ENCODE measurements at places on chromosomes 3 and 15.

DNA sequence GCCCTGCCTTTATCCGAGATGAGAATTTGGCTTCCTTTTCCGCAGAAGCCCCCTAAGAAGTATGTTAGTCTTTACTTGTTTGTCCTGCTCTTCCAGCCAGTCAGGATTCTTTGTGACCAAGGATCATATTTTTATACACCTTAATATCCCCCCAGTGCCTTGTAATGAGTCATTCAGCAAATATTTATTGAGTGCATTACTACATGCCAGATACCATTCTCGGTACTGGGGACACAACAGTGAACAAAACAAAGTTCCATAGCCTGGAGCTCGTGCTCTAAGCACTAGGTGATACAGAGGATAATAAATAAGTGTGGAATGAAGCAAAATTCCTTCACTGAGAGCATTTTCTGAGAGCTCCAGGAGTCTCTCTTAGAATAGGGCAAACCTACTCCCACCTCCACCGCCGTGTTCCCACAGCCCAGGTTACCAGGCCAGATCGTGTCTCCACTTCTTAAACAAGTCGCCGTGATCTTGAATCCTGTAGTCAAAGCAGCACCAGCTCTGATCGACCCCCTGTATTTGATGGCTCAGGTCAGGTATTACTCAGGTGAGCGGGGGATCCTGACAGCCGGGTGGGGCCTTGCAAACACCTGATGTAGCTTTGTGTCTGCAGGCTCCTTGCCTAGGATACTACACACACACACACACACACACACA lies 18.5 kb downstream of the TTC21A start:
- no peak for DNase-seq

DNA sequence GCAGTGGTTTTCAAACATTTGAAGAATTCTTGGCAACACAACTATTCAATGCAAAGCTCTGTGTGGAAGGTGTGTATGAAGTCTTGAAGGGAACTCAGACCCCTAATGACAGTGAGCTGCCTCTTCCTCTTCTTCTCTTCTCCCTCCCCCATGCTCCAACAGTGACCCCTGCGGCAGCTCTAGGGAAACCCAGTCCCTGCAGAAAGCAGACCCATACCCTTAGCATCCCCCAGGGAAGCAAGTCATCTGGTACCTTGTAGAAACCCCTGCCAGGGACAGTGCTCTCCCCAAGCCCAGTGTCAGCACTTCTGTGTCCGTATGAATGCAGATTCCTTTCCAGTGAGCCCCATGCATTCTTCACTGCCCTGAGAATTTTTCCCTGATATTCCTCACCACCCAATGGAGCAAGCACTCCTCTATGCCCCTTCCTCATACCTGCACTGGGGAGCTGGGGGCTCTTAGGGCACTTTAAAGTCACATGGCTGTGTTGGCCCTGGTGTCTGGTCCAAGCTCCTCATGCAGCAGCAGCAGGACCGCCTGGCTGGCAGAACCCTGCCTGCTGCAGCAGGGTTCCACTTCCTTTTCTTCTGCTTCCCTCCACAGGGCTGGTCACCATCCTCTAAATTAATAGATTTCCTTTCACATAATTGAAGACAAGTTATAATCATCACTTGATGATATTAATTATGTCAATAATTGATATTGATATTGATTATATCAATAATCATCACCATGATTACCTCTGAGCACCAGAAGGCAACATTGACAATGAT lies 442.5 kb downstream of the EPHB1 start:
- no peak for DNase-seq

DNA sequence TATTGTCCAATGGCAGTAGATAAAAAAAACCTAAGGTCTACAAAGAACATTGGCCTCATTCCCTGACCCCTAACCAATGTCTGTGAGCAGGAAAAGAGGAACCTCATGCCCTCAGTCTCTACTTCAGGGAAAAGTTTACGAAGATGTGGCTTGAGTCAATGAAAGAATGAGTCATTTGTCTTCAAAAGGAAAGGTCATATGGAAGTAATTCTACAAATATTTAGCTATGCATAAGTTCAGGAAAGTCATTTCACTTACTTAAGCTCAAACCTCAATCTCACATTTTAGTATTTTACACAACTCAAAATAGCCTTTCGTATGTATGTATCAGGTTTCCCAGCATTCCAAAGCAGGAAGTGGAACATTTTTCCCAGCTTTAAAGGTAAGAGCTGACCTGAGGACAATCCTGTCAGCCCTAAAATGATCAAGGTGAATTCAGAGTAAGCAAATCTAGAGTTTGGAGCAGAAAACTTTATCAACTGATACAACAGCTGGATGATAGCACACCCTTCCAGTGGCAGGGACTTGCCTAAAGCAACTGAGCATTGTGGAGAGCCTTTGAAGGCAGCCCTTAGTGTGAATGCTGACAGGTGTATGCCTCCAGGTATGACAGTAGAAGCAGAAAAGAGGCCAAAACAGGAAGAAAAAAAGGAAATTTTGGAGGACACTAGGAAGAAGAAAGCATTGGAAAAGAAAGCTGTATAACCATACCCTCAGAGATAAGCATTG lies 53.9 kb upstream of the ACKR4 start:
- no peak for DNase-seq

GRCh38 chr3:61824553-61825135 lies 263.3 kb downstream of the PTPRG start:
- no peak for DNase-seq

DNA sequence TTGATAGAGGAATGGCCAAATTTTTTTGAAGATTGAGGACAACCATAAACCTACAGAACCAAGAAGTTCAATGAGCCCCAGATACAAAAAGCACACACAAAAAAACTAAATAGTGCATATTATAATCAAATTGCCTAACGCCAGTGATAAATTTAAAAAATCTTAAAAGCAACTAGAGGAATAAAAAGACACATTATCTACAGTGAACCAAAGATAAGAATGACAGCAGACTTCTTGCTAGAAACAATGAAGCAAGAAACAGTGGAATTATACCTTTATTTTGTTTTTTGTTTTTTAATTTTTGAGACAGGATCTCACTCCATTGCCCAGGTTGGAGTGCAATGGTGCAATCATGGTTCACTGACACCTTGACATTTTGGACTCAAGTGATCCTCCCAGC lies 9.9 kb upstream of the SAMD7 start:
- no peak for DNase-seq

GRCh38 chr15:54566654-54567053 lies 588.4 kb downstream of the UNC13C start:
- no peak for DNase-seq

- no peak for DNase-seq
Observed at GRCh38 chr15:99467853-99468464, 97.8 kb upstream of the MEF2A start.

GRCh38 chr3:191328962-191329653 lies at the start of gene CCDC50:
Gene CCDC50, plus strand, starts transcription at chr3:191329394. Its CDS starts 281 bp downstream, at chr3:191329675.
- peak; percentile 15 for DNase-seq

- no peak for DNase-seq
Observed at GRCh38 chr15:97866959-97867358, 93.5 kb upstream of the ARRDC4 start.

DNA sequence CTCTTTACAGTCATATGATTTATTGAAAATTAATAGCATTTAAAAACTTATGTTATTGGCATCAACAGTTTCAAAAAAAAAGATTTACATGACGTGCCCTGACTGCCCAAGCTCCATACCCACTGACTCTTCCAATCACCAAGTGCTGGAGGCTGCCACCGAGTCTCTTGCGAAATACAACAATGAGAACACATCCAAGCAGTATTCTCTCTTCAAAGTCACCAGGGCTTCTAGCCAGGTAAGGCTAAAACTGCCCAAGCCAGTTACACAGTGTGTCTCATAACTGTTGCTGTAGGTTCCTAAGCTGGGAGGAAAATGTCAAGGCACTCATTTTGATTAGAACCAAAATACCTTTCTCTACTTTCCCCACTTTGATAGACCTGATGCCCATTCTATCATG lies 4.5 kb downstream of the FETUB start:
- DNase-seq: no peak

DNA sequence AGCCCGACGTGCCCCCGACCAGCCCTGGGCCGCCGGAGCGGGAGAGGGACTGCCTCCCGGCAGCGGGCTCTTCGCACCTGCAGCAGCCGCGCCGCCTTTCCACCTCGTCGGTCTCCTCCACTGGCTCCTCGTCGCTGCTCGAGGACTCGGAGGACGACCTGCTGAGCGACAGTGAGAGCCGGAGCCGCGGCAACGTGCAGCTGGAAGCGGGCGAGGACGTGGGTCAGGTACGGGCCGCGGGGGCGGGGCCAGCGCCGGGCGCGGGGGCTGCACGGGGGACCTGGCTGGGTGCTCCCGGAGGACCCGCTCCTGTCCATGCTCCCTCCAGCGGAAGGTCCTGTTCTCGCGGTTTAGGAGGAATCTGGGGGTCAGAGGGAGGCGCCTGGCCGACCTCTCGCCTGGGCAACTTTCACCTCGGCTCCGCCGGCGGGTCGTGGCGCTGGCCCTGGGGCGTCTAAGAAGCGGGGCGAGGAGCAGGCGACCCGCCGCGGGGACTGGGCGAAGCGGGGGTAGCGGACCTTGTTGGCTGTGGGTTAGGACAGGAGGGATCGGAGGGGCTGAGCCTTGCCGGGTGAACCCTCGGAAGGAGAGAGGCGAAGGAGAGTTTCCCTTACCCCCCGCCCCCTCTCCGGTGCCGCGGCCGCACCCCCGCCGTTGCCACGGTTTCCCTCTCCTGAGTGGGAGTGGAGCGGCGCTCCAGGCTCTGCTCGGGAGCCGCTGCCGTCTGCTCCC lies 682 bp downstream of the ITPKA start:
- DNase-seq: no peak

DNA sequence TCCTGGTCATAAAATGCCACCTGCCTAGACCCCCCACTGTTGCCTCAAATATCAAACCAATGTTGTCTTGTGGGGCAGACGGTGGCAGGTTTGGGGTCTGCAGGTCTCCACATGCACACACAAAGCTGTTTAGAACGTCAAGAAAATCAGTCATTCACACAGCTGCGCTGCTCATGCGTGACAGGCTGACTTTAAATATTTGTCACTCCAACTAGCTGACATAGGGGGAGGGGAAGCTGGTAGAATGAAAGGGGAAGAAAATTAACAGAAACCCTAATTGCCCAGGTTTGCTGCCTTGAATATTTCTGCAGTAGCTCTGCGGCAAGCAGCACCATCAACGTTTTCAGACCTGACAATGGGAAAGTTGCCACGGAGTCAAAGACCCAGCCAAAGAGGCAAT lies 201.8 kb downstream of the ABHD5 start:
- no peak for DNase-seq

GRCh38 chr3:5250467-5251195 lies 63.1 kb downstream of the EDEM1 start:
- DNase-seq: no peak

DNA sequence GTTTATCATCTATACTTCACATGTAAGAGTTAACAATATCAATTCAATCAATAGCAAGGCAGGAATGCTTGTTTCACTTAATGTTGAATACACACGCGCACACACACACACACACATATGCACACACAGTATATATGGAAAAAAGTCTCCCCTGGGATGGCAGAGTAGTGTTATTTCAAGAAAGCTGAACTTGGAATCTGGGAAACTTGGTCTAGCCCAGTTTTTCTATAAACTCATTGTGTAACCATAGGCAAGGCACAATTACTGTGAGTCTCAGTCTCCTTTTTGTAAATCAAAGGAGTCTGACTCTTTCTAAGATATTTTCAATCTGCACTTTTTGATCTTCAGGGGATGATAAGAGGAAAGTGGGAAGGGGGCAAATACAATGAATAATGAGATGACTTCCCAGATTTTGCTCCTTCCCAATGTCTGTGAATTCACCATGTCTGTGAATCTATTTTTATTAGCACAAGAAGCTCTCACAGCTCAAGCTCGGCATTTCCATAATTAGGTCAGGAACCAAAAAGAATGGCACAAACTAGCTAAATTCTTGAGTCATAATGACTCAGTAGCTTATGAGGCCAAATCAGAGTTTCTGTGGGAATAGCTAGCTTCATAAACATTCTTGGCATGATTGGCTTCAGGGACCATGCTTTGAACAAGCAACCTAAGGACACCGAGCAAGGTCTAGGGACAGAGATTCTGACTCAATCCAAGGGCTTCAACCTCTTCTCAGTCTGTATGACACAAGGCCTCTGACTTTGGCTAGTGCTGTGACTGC lies 227.4 kb upstream of the DCBLD2 start:
- no peak for DNase-seq

DNA sequence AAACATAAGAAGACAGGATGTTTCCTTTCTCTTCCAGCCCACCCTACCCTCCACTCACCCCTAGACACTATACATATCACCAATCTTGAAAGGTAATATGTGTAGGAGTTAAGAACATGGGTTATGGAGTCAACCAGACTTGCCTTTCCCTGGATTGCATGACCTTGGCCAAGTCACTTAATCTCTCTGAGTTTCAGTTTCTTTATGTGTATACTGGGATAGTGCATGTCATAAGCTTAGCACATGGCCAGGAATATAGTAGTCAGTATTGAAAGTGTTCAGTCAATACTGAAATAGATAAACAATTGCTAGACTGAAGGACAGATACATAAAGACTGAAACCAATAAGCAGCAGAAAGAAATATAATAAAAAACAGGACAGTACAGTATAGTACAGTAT lies 283.2 kb upstream of the STT3B start:
- DNase-seq: no peak

DNA sequence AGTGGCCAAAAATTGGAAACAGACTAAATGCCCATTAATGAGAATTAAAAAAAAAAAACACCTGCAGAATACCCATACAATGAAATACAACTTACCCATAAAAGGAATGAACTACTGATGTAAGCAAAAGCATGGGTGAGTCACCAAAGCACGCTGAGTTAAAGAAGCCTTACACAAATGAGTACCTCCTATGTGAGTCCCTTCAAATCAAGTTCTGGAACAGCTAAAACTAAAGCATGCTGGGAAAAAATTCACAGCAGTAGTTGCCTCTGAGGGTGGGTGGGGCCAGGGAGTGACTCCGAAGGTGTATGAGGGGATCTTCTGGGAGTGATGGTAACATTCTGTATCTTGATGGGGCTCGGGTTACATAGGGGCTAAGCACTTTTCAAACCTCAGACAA lies 11.4 kb downstream of the MYO5C start:
- DNase-seq: no peak

DNA sequence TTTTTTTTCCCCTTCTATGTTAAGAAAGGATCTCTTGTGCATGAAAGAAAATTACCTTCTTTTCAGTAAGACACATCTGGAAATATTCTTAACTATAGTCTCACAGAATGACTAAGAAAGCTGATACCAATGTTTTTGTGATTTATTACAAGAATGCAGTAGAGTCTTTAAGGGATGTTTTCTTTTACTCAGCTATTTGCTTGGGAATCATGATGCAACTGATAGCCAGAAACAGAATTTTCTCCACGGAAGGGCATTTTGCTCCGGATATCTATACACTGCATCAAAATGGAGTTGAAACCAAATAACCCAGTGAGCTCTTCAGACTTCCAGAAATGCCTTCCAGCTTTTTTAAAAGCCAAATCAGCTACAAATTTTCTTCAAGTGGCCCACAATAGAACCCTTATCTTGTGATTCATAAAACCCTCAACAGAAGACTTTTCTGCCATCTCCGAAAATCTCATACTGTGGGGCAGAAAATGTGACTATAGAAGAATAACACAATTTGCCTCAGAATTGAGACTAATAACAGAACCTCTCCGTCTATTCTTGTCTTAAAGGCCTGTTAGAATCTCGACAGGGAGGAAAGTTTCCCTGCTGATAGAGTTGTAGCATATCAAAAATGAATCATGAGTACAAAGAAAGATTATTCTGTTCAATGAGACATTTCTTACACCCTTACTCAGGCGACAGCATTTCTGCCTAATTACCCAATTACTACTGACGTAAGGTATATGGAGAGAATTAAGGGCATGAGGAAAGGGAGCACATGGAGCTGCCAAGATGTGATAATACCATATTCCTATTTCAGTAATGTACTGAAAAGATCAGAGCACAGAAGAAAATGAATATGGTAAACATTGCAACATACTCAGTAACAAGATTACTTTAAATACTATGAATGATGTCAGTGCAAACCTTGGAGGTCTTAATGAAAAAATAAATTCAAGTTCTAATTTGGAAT lies 900.1 kb downstream of the ROBO1 start:
- DNase-seq: no peak
